Activated CD4-positive, alpha-beta T cell treated with anti-CD3 and anti-CD28 coated beads, Interleukin-2, amount 10 ng/mL, durations not matched to agents 24 days and 14 days (primary cell): ENCODE measurements at places on chromosomes 16 and 17. TPM values are rescaled to one million over a fixed set of nuclear protein-coding genes. Genes with fewer than 3 reads are reported as not detected.

Gene MOSMO
- total RNA-seq, result 13.6 and 14.4 TPM in 2 replicates

GRCh38 chr16:86571530-86571915 lies 4.9 kb downstream of the FOXC2 start:
- no peak for DNase-seq

DNA sequence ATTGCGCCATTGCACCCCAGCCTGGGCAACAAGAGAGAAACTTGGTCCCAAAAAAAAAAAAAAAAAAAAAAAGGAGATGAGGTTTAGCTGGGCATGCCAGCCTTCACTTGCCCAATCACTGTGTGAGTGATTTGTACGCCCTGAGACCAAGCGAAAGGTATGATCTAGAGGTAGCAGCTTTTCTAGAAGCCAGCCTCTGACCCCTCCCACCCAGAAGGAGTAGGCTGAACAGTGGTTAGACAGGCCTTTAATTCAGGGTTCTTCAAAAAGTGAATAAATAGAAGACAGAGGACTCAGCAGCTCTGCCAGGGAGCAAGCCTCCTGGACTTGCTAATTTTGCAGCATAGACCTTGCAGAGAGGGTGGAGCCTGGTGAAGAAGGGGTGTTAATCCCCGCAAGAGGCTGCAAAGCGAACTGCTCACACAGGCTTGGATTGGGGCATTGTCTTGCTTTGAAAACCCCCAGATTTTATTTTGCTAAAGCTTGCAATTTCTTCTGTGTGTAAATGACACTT lies 7.1 kb upstream of the CYTH1 start:
- DNase-seq, result no peak

DNA sequence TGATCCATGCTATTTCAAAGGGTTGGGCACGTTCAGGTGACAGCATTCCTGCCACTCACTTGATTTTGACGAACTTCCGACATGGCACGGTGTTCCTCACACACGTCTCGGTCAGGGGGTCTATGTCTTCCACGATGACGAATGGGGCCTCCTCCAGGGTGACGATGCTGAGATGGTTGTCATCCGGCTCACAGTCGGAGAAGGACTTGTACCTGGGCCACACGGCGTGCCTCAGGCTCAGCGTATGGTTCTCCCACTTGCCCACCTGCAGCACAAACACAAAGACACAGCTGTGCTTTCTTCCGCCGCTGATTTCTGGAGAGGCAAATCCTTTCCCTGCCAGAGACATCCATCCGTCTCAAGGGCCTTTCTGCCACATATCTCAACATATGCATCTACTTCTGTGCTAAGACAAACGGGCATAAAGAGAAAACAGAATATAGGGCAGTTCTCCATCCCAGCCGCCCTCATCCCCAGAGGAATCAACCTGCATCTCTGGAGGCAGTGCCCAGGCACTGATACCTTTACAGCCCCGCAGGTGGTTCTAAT lies 332.5 kb downstream of the GRIN2A start:
- DNase-seq, result no peak

DNA sequence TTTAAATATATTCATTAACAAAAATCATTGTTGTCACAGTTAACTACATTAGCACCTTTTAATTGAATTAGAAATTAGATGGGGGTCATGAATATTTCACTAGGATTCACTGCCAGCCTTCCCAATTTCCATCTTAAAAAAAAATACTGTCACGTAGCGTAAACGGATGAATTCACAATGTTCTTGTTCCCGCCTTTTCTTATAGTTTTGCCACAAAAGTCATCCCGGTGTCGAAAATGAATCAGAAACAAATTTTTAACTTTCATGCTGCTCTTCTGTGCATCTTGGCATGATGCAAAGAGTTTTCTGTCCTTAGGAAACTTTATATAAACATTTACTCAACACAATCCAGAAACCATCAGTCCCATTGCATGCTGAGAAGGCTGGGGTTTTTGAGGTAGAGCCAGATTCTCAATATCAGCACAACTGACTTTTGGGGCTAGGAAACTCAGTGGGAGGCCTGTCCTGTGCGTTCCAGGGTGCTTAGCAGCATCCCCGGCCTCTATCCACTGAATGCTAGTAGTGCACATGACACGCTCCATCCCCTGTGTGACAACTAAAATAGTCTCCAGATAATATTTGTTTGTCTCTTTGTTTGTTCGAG lies 252.9 kb upstream of the XYLT1 start:
- no peak for DNase-seq
